ENCODE measurements at places on chromosomes 13 and 19.
A peak's percentile ranks its signal among the peaks of the same experiment; 100 is the strongest.

DNA sequence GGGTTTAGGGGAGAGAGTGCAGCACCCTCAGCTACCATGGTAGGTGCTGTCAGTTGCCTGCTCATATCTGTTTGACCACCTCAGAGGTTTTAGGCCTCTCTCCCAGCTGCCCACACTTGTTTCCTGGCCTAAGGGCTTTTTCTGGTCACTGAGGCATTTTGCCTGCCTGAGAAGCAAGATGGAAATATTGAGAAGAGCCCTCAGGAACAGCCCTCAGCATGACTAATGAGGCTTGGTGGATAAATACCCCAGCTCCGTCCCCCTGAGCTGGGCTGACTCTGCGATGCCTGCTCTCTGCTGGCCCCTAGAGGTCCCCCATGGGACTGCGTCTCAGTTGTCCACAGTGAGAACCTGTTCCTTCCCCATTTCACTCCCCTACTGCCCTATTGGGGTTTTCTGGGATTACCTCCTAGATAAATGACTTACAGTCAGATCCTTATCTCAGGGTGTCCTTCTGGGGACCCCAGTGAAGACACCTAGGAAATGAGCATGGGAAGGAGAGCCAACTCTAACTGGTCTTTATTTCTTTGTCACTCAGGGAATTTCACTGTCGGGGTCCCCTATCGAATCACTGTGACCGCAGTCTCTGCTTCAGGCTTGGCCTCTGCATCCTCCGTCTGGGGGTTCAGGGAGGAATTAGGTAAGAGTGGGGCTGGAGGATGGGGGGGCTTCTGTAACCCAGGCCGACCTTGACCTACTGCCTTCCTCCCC is 13.3 kb downstream of the PALM3 start:
- DNase-seq = no peak

DNA sequence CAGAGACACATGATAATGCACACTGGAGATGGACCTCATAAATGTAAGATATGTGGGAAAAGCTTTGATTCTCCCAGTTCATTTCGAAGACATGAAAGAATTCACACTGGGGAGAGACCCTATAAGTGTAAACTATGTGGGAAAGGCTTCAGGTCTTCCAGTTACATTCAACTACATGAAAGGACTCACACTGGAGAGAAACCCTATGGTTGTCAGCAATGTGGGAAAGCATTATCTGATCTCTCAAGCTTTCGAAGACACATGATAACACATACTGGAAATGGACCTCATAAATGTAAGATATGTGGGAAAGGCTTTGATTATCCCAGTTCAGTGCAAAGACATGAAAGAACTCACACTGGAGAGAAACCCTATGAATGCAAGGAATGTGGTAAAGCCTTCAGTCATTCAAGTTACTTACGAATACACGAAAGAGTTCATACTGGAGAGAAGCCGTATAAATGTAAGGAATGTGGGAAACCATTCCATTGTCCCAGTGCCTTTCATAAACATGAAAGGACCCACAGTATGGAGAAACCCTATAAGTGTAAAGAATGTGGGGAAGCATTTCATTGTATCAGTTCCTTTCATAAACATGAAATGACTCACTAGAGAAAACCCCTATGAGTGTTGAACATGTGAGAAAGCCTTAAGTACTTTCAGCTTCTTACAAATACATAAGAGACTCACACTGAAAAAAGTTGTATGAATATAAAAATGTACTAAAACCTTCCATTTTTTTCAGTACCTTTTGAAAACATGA is 14.7 kb downstream of the ZNF441 start:
- no peak for DNase-seq

- DNase-seq = no peak
These were observed 5.0 kb upstream of the ZNF230 start for GRCh38 chr19:43997631-43998290.

GRCh38 chr19:18204394-18205199 is 755 bp upstream of the RAB3A start:
- no peak for DNase-seq

GRCh38 chr19:1698636-1699035 is 46.2 kb upstream of the TCF3 start:
- no peak for DNase-seq

GRCh38 chr19:37997911-37998344 is 90.9 kb downstream of the SIPA1L3 start:
- DNase-seq = peak; percentile 64

- no peak for DNase-seq
These were observed 555.4 kb downstream of the KCTD12 start for GRCh38 chr13:76330761-76331160.

DNA sequence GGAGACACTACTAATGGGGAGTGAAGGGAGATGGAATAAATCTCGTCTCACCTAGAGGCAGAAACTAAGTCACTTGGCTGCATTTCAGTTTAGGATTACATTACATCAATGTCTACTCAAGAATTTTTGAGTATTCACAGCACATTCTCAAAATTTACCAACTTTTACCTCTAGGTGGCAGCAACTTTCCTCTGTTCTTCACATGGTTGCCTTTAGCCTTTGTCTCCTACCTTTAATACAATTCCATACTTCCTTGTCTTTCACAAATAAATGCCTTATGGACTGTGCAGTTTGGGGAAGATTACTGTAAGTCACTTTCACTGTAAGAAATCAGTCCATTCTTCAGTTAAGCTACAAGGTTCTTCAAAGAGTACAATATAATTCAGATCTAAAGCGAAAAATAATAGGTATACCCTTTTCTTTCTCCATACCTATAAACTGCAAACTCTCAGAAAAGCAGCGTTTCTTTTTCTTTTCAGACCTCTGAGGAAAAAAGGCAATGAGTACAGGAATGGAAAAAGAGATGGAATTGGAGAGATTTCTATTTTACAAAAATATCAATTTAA is 379.4 kb downstream of the KLF12 start:
- DNase-seq = peak; percentile 30

DNA sequence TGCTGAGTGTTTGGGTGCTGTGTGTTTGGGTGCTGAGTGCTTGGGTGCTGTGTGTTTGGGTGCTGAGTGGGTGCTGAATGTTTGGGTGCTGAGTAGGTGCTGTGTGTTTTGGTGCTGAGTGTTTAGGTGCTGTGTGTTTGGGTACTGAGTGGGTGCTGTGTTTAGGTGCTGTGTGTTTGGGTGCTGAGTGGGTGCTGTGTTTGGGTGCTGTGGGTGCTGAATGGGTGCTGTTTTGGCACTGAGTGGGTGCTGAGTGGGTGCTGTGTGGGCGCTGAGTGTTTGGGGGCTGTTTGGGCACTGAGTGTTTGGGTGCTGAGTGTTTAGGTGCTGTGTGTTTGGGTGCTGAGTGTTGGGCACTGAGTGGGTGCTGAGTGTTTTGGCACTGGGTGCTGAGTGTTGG is 48.5 kb upstream of the F7 start:
- DNase-seq = no peak

DNA sequence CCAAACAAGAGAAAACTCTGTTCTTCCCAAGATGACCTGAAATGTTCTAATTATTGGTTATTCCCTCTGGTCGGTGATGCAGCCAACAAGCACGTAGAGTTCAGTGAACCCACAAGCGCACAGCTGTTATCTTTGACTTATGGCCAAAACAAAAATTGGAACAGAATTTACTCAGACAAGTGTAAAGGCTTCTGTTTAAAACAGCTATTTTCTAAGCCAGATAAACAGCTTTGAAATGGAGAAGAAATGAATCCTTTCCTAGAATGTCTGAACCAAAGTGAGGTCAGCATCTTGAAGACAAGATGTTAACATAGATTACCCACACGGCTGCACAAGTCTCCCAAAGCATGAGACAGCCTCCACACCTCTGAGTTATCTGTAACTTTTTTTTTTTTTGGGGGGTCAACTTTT is 669.2 kb downstream of the DIAPH3 start:
- DNase-seq = no peak

DNA sequence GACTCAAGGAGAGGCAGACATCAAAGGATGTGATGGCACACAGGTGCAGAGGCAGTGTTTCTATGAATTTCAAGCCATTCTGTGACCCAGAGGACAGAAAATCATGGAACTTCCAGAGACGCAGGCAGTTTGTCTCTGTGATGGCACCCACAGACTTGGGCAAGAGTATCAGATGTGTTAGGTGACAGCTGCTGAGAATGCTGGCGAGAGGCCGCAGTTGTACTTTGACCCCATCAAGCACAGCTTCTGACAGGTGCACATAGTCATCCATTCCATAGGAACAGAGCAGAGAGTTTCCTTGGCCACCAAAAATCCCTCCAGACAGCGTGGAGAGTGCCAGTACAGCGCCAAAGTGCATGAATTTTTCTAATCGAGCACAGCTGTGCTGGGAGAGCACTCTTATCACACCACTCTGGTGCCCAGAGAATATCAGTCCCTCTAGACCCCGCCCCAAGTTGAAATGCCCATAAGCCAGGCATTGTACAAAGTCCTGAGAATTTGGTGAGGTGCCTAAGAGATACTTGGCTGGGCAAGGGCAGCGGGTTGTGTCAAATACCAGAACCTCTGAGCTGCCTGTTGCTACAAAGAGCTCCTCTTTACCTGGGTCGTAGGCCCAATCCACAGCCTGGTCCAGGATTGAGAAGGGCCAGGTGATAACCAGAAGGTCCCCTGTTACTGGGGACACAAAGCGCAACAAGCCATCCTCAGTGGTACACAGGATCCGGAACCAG is 12.4 kb downstream of the WDR87 start:
- DNase-seq = no peak

GRCh38 chr13:43107780-43108179 is 84.4 kb downstream of the DNAJC15 start:
- no peak for DNase-seq

DNA sequence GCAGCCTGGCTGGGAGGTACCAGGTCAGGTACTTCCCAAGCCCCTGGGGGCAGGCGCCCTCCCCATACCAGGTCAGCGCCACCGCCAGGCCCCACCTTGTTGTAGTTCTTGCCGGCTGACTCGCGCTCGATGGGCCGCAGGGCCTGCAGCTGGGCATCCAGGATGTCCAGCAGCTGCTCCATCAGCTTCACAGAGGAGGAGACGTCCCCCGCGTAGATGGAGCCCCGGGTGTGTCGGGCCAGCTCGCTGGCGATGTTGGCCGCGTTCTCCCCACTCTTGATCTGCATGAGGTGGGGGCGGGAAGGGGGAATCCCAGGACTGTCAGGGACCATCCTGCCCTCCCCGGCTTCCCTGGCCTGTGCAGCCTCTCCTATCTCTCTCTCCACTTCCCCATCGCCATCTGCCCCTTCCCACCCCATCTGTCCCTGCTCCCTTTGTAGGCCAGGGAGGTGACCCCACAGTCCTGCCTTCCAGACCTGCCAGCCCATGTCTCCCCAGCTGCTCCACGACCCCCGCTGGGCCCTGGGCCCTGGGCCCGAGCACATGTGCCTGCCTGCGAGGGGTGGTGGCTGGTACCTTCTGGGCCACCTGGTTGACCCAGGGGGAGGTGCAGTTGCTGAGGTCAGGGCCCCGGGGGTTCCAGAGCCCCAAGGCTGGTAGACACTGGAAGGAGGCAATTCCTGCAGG is 23.8 kb upstream of the ASF1B start:
- DNase-seq = no peak

- DNase-seq = no peak
These were observed 21.4 kb upstream of the SERP2 start for GRCh38 chr13:44352202-44352601.

- DNase-seq = no peak
These were observed 2.2 kb downstream of the RPS11 start for GRCh38 chr19:49498475-49498874.

GRCh38 chr13:45007823-45008222 is 18.5 kb downstream of the GPALPP1 start:
- DNase-seq = no peak

- DNase-seq = no peak
These were observed 20.1 kb upstream of the EBPL start for GRCh38 chr13:49711218-49711863.

GRCh38 chr13:28031220-28031895 is 42.9 kb upstream of the URAD start:
- no peak for DNase-seq

GRCh38 chr13:99124794-99125316 is 75.8 kb upstream of the UBAC2 start:
- peak; percentile 69 for DNase-seq

DNA sequence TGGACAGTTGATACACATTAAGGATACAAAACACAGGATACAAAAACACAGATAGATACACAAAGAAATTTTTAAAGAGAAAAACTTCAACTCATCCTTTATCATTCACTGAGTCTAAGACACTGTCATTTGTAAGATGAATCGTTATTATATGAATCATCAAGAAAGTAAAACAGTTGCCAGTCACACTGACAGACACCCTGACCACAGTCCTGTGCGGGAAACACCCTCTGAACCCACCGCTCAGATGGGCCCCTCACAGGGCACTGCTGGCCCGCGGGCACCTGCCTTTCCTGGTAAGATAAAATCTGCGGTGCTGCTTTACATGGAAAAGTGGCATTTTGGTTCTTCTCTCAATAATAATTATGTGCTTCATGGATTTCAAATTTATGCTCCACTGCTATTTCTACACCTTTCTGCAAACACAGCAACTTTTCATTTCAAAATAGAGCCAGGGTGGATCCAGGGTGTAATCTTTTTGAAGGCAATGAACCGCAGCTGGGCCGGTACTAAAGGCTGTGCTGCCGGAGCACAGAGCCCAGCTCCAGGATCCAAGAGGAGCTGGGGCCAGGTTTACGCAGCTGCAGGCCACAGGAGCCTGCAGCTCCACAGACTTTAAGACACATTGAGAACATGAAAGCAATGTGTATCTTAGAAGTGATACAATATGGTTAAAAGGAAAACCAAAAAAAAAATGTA is 76.8 kb downstream of the TUBGCP3 start:
- no peak for DNase-seq

DNA sequence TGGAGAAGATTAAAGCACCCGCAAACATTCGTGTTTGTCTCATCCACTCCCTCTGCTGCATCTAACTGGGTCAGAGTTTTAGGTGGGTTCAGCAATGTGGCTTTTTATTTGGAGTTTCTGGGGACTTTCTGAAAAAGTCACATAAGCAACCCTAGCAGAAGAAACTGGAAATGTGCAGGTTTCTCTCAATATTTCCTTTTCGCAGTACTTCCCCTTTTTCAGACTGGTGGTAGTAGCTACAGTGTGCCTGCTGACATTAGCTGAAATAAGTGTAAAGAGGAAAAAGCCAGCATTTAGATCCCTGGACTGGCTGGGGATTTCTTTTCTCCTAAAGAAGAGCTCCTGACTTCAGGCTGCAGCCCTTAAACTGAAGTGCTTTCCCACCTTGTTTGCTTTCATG is 15.9 kb upstream of the OLFM4 start:
- no peak for DNase-seq

- DNase-seq = no peak
These were observed 466.4 kb upstream of the ARGLU1 start for GRCh38 chr13:107034236-107034872.

Data from SJSA1 (cell line).